Activated T-cell treated with anti-CD3 and anti-CD28 coated beads, Interleukin-2, amount 50 U/mL, for 4 hours (primary cell): ENCODE measurements at places on chromosomes 7 and 10. TPM values are rescaled to one million over a fixed set of nuclear protein-coding genes. Genes with fewer than 3 reads are reported as not detected.

GRCh38 chr7:158013085-158013668 is 574.4 kb downstream of the PTPRN2 start:
- no peak for DNase-seq

The EPHB4 gene
- 2.6 TPM for total RNA-seq

DNA sequence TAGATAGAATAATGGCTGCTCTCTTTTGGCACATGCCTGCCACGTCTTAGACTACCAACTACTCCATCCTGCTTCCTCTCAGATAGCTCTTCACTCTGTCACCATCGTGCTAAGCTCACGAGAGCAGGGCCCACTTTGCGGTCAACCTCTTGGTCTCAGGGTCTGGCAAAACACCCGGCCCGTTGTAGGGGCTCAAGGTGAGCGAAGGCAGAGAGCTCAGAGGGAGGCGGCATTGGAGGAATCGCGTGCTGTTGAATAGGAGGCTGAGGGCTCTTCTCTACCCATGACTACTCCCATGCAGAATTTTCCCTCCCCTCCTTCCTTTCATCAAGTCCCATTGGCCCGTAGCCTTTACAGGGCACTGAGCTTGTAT is 100.9 kb upstream of the DDC start:
- no peak for DNase-seq

The MOGAT3 gene
- not detected for total RNA-seq

The ZNF716 gene
- total RNA-seq: not detected

GRCh38 chr10:121252756-121253155 is 345.5 kb downstream of the FGFR2 start:
- DNase-seq: no peak
